Right lobe of liver (tissue), 6 donors: ENCODE measurements at places on chromosomes 1 and 21. TPM values are rescaled to one million over a fixed set of nuclear protein-coding genes. Genes with fewer than 3 reads are reported as not detected.
A peak's percentile ranks its signal among the peaks of the same experiment; 100 is the strongest.

DNA sequence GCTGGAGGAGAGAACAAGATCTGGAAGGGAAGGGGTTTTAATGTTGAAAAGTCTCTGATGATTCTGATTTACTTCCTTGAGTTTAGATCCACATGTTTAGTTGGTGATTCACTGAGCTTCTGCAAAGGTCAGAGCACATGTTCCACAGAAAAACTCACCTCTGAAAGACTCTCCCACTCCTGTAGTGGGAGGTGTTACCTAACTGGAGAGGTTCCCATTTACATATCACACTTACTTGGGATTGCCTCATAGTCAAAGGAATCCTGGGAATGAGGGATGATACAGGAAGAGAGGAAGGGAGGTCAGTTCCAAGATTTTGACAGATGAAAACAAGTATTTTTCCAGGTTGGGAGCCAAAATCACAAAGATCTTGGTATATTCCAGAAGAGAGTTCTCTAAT lies 2.7 kb upstream of the NTNG1 start:
- no peak overlapping the region for H3K27ac ChIP-seq
- H3K27me3 ChIP-seq = peaks cover 17% of the 10 kb centered on the region
- H3K4me1 ChIP-seq = peaks cover 21% of the 10 kb centered on the region
- no peak overlapping the region for H3K4me3 ChIP-seq
- H3K36me3 ChIP-seq = no peaks in the 10 kb centered on the region
- DNase-seq = no peak

The GPATCH3 gene
- total RNA-seq = 6.0 TPM

DNA sequence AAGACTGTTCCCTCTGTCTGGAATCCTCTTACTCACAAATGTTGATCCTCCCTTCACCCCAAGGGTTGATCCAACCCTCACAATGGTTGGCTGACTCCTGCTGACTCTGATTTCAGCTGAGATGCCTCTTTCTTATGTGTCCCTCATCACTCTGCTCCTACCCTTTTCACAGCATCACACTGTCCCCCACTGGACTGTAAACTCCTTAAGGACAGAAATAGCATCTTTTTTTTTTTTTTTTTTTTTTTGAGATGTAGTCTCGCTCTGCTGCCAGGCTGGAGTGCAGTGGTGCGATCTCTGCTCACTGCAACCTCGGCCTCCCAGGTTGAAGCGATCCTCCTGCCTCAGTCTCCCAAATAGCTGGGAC lies 97.9 kb upstream of the SYT6 start:
- H3K4me1 ChIP-seq = no peaks in the 10 kb centered on the region
- no peak for DNase-seq
- H3K36me3 ChIP-seq = no peaks in the 10 kb centered on the region
- no peaks in the 10 kb centered on the region for H3K27me3 ChIP-seq
- H3K27ac ChIP-seq = no peak overlapping the region

The KRTAP21-2 gene
- not detected for total RNA-seq

GRCh38 chr1:26181586-26182382 lies 4.5 kb downstream of the CNKSR1 start:
- H3K36me3 ChIP-seq = no peaks in the 10 kb centered on the region
- no peak overlapping the region for H3K4me3 ChIP-seq
- H3K27me3 ChIP-seq = no peaks in the 10 kb centered on the region
- no peak overlapping the region for H3K27ac ChIP-seq

DNA sequence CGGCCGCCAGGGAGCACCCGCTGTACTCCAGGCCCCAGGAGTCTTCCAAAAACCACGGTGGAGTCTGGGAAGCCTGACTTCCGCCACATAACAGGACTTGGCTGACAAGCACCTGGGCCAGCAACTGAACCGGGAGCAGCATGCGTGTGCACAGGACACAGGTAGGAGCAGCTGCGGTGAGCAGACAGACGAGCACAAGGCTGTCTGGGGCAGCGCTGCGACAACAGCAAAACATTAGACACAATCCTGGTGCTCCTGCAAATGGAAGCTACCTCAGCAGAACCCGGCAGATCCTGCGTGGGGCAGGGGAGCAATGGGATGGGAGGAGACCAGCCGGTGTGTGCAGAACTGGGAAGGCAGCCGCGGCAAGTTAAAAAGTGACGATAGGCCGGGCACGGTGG lies 80.4 kb downstream of the NPHP4 start:
- no peaks in the 10 kb centered on the region for H3K27me3 ChIP-seq
- H3K36me3 ChIP-seq = no peaks in the 10 kb centered on the region
- no peaks in the 10 kb centered on the region for H3K4me1 ChIP-seq
- no peak overlapping the region for H3K4me3 ChIP-seq

DNA sequence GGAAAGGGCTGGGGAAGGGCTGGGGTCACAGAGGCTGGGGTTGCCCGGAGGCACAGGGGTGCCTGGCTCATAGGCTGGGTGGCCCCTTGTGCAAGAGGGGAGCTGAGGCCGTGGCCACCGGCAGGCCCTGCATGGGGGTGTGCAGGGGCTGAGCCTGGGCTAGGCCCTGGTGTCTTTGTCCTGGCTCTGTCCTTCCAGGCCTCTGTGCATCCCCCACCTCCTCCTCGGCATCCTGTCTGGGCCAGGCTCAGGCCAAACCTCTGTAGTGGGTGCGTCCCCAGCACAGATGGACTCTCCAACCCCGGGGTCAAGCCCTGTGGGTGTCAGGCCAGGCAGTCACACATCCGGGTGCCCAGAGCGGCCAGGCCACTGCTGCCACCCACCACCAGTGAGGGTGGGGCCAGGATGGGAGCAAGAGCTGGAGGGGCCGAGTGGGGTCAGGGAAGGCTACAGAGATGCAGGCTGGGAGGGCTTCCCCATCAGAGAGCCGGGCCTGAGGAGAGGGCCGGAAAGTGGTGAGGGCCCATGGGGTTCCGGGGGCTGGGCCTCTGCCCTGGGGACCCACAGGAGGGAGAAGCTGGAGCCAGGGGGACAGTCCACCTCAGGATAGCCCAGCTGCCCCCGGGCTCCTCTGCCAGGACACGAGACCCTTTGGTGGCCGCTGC lies 19.4 kb downstream of the PANK4 start:
- H3K4me1 ChIP-seq = no peaks in the 10 kb centered on the region
- H3K4me3 ChIP-seq = no peak overlapping the region
- DNase-seq = no peak
- H3K27ac ChIP-seq = no peak overlapping the region

DNA sequence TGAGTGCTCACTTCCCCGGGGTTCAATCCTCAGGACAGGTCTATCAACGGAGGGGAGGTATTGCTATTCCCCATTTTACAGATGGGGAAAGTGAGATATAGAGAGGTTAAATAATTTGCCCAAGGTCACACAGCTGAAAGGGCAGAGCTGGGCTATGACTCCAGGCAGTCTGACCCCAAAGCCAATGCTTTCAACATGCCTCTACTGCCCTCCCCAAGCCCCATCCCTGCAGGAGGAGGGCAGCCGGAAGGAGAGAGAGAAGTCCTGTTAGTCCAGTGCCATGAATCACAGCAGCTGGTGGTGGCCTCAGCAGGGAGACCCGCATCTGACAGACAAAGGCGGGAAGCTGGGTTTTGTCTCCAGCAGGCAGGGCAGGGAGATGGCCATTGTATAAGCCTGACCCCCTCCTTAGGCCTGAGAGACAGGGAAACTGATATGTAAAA lies 20.0 kb upstream of the CLIC4 start:
- no peaks in the 10 kb centered on the region for H3K36me3 ChIP-seq
- H3K4me3 ChIP-seq = no peak overlapping the region
- no peaks in the 10 kb centered on the region for H3K27me3 ChIP-seq
- no peak for DNase-seq

The RYR2 gene
- 0.24 TPM for total RNA-seq

- H3K36me3 ChIP-seq = no peaks in the 10 kb centered on the region
- no peaks in the 10 kb centered on the region for H3K27me3 ChIP-seq
- H3K4me3 ChIP-seq = no peak overlapping the region
- H3K4me1 ChIP-seq = no peaks in the 10 kb centered on the region
- DNase-seq = no peak
Observed at GRCh38 chr1:165073185-165074007, 283.1 kb downstream of the LMX1A start.

DNA sequence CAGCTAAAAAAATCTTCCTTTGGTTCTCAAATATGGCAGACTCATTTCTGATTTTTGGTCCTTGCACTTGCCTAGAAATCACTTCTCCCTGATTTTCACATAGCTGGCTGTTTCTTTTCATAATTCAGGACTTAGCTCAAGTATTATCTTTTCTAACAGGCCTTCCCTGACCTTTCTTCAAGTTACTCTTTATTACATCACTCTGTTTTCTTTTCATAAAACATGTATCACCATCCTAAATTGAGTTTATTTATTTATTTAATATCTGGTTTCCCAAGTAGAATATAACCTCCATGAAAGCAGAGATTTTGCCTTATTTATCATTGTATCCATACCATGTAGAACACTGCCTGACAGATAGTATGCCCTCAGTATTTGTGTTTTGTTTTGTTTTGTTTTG lies 18.2 kb upstream of the GNG5 start:
- no peak overlapping the region for H3K4me3 ChIP-seq
- H3K4me1 ChIP-seq = no peaks in the 10 kb centered on the region
- no peaks in the 10 kb centered on the region for H3K36me3 ChIP-seq

DNA sequence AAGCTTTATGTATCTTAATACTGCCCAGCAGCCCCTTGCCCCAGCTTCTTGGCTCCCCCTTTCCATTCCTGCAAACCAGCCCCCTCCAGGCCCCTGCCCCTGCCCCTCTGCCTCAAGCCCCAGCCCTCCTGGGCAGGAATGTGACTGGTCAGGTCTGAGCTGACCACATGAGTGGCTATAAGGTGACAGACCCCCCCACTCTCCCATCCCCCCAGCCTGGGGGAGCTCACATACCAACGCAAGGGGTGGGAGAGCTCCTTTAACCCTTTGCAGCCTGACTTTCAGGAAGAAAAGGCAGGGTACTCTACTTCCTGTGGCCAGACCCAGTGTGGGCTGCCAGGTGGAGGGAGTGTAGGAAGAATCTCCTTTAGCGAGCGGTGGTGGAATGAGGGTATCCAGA lies 33.2 kb downstream of the AHDC1 start:
- no peaks in the 10 kb centered on the region for H3K36me3 ChIP-seq
- no peak overlapping the region for H3K27ac ChIP-seq
- H3K4me3 ChIP-seq = no peak overlapping the region
- no peaks in the 10 kb centered on the region for H3K27me3 ChIP-seq

- H3K4me3 ChIP-seq = no peak overlapping the region
- H3K27ac ChIP-seq = peak overlapping the region; percentile 83
- peaks cover 2% of the 10 kb centered on the region for H3K36me3 ChIP-seq
- no peak for DNase-seq
- no peaks in the 10 kb centered on the region for H3K4me1 ChIP-seq
- no peaks in the 10 kb centered on the region for H3K27me3 ChIP-seq
Observed at GRCh38 chr1:230680300-230681025, 33.5 kb downstream of the AGT start.
